Muscle of leg (tissue), 16 donors: ENCODE measurements at places on chromosomes 6 and 20. TPM values are rescaled to one million over a fixed set of nuclear protein-coding genes. Genes with fewer than 3 reads are reported as not detected.

GRCh38 chr20:22374066-22374465 lies 210.3 kb downstream of the FOXA2 start:
- no peaks in the 10 kb centered on the region for H3K27me3 ChIP-seq
- no peaks in the 10 kb centered on the region for H3K36me3 ChIP-seq
- DNase-seq = no peak
- H3K27ac ChIP-seq = no peak overlapping the region

Gene RNF5
- 41.5 TPM for total RNA-seq

Gene BMP7
- 3.8 TPM for total RNA-seq

GRCh38 chr6:125781314-125781868 lies 9.4 kb upstream of the NCOA7 start:
- H3K36me3 ChIP-seq = no peaks in the 10 kb centered on the region
- DNase-seq = peak; percentile 50
- peak overlapping the region; percentile 51 for H3K4me3 ChIP-seq
- H3K4me1 ChIP-seq = no peaks in the 10 kb centered on the region
- H3K27me3 ChIP-seq = no peaks in the 10 kb centered on the region
